Glutamatergic neuron (in vitro differentiated cells): ENCODE measurements at places on chromosomes 6 and 20.

DNA sequence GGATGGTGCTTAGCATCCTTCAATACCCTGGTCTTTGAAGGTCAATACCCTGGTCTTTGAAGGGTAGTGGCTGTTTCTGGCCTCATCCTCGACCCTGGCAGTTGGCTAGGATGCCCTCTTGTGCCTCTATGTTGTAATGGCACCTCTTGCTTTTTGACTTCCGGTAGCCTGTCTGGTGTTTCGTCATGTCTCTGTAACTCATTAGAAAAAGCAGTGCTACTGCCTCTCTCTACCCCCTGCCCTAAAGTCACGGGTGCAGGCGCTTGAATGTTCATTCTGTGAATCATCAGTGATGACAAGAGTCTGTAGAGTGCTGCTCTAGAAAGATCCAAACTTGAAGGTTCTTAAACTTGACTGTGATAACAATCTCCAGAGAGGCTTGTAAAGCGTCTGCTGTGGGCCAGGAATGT is 28.3 kb downstream of the RSPO4 start:
- no peak for DNase-seq
- no peak overlapping the region for H3K4me3 ChIP-seq
- no peaks in the 10 kb centered on the region for H3K36me3 ChIP-seq
- H3K4me1 ChIP-seq: peaks cover 5% of the 10 kb centered on the region
- H3K27ac ChIP-seq: no peak overlapping the region
- H3K27me3 ChIP-seq: no peaks in the 10 kb centered on the region

DNA sequence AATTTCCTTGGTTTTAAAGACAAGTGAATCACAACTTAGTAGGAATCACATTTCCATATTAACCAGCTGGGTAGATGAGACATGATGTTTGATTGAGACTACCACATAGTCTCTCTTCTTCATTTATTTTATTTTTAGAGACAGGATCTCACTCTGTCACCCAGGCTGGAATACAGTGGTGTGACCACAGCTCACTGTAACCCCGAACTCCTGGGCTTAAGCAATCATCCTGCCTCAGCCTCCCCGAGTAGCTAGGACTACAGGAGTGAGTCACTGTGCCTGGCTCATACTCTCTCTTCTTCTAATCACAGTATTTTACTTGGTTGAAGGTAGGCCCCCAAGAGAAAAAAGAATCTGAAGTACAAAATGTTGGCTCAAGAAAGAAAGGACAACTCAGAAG is 80.2 kb upstream of the ASF1A start:
- no peak overlapping the region for H3K27ac ChIP-seq
- no peak for DNase-seq
- H3K36me3 ChIP-seq: peaks cover 6% of the 10 kb centered on the region

GRCh38 chr20:63377256-63377941 is 16.2 kb upstream of the CHRNA4 start:
- H3K4me3 ChIP-seq: peak overlapping the region; percentile 82
- no peaks in the 10 kb centered on the region for H3K36me3 ChIP-seq
- no peaks in the 10 kb centered on the region for H3K27me3 ChIP-seq

DNA sequence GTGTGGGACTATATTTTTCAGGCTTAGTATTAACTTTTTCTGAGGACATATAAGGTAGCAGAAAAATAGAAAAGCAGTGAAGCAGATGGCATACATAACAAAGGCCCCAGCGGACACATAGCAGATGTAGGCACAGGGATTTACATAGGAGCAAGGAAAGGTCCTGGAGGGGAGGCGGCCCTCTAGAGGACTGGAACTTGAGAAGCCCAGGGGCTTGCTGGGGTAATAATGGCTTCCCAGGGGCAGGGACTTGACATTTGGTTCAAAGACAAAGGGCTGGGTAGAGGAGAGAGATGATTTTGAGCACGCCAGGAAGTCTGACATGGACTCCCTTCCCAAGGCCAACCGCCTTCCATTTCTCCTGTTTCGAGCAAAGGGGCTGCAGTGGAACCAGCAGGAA is 31.7 kb upstream of the OSTM1 start:
- no peaks in the 10 kb centered on the region for H3K36me3 ChIP-seq
- no peaks in the 10 kb centered on the region for H3K27me3 ChIP-seq
- H3K4me1 ChIP-seq: peaks cover 24% of the 10 kb centered on the region
- DNase-seq: peak; percentile 52

- H3K27ac ChIP-seq: no peak overlapping the region
- no peaks in the 10 kb centered on the region for H3K27me3 ChIP-seq
Observed at GRCh38 chr6:135202836-135203235, 21.7 kb downstream of the MYB start.
